ENCODE measurements at places on chromosomes 5 and 9.

DNA sequence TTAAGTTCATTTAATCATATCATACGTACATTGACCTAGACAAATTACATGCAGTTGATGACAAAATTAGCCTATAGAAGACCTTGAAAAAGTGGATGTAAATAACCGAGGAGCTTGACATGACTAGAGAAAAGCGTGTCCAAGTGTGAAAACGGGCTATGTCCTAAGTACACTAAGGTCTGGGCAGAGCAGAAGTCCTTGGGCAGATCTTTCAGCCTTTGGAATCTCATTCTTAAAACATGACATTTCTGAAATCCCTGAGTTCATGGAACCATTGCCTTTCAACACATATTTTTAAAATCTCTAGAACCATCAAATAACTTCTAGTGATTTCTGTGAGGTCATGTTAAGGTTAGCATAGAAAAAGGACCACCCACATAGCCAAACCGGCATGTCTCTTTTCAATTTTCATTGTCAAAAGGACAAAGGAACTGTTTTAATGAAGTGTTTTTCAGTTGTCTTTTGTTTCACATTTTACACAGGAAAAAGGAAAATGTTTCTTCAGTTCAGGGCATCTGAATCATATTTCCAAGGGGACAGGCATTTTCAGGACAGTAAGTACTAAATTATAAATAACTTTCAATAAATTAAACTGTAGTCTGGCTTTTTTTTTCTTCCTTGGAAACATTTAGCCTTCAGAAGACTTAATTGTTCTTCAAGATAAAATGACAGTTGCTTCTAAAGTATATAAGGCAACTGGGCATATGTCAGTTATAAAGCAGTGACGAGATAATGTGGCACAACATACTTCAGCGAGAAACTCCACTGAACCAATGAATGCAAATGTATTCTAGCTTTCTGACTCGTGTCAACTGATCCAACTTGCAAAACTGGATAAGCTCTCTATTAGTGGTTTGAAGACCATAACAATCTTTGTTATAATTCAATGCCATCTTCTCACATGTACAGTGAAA lies 416.8 kb downstream of the NFIB start:
- no peak for DNase-seq

DNA sequence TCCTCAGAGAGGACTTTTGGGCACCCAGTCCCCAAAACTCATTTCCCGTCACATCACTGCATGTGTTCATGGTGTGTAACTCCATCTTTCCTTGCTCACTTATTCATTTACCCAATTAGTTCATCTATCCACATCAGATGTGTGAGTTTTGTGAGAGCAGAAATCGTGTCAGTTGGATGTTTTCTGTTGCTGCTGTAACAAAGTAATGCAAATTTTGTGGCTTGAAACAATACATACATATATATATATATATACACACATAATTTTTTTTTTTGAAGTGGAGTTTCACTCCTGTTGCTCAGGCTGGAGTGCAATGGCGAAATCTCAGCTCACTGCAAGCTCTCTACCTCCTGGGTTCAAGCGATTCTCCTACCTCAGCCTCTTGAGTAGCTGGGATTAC lies 70.5 kb upstream of the BOD1 start:
- no peak for DNase-seq

- DNase-seq, result no peak
Measured at GRCh38 chr5:72487177-72487576, 20.0 kb downstream of the ZNF366 start.

GRCh38 chr9:93683331-93684134 lies 107.1 kb downstream of the PHF2 start:
- DNase-seq, result no peak

GRCh38 chr5:64947031-64947430 lies 178.3 kb downstream of the CWC27 start:
- peak; percentile 82 for DNase-seq

GRCh38 chr9:118891213-118891612 lies 478.0 kb downstream of the BRINP1 start:
- DNase-seq, result no peak

DNA sequence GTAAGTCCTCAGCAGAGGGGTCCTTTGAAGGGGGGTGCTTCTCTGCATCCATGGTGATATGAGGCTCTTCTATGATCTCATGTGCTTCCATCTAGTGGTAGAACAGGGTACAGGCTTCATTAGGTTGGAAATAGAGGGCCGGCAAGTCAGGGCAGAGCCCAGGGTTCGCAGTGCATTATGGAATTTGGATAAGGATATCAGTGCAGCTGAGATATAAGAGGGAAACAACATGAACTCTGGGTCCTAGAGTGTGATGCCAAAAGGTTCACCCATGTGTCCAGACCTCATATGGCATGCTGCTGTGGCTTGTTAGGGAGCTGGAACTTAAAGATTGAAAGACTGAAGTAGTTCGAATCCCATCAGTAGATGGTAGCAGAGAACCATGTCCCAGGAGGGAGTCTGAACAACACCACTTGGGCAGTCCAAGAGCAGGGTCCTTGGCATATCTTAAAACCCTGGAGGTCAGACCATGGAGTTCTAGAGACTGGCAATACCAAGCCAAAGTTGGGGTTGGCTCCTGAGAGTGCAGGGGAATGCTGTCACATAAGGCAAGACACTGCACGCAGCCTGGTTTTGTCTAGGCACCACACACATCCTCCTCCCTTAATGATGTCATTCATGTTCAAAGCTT lies 2.3 kb downstream of the FAM221B start:
- peak; percentile 72 for DNase-seq

- DNase-seq, result no peak
Measured at GRCh38 chr9:38442473-38443096, 18.3 kb upstream of the IGFBPL1 start.

- DNase-seq, result no peak
Measured at GRCh38 chr9:120904061-120904977, 22.3 kb downstream of the TRAF1 start.

DNA sequence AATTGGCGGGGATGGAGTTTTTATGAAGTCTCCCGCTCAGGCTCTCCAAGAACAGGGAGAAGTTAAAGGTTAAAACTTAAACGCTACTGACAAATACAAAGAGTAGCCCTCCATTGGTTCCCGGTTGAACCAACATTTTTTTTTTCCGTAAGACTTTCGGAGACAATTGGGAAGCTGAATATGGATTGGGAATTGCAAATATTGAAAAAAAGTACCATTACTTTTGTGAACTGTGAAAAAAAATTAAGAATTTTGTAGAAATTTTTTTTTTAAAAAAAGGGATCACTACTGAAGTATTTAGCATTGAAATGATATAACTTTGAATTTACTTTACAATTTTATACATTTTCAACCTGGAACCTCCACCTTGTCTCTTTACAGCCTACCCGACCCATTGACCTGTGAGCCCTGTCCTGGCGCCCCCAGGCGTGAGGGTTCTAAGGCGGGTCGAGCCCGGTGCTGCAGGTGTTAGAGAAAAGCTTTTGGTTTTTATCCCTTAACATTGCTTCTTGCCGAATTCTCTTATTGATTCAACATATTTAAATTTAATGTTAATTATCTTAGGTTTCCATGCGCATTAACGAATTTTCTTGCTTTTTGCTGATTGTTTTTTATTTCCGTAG lies 448 bp upstream of the ZNF782 start:
- no peak for DNase-seq

GRCh38 chr5:45274241-45274640 lies 421.9 kb downstream of the HCN1 start:
- DNase-seq, result no peak

DNA sequence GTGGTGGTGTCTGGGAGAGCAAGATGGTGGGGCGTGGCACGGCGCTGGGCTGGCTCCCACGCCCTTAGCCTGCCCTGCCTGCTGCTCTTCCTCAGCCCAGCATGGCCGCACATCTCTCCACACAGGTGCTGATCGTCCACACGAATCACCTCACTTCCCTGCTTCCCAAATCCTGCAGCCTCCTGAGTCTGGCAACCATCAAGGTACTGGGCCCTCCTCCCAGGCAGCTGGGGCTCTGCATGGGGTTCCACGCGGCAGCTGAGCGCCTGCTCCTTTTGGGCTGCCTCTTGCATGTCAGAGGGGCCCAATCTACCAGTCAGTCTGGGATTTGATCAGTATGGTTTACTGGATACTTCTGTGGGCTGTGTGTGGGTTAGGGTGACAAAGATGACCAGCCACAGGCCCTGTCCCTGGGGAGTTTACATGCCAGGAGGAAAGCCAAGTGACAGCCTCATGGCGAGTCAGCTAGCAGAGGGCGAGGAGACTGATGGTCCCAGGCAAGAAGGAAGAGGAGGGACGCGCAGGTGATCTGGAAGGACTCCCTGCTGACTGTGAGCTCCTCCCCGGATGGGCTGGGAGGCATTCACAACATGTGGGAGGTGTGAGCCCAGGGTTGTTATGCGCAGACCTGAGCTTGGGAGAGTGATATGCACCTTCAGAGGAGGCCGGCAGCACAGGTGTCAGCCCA lies 6.0 kb downstream of the LRSAM1 start:
- DNase-seq, result no peak

GRCh38 chr9:86843206-86843605 lies 104.1 kb downstream of the GAS1 start:
- DNase-seq, result peak; percentile 15
